ENCODE measurements at places on chromosomes 7 and 10. TPM values are rescaled to one million over a fixed set of nuclear protein-coding genes. Genes with fewer than 3 reads are reported as not detected.
A peak's percentile ranks its signal among the peaks of the same experiment; 100 is the strongest.

DNA sequence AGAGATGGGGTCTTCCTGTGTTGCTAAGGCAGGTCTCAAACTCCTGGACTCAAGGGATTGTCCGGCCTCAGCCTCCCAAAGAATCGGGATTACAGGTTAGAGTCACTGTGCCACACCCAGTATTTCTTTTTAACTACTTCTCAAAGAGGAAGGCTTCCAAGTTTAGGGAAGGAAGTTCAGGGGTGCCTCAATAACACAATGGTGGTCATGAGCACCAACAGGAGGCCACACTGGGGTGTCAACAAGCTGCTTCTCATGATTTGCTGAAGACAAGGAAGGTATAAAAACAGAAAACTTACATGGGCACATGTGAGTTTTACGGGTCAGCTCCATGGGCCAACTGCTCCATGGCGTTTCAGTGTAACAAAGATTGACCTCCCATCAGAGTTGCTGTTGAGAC lies 160.5 kb downstream of the TNS3 start:
- DNase-seq, result no peak

- no peak for DNase-seq
Observed at GRCh38 chr10:127570036-127570435, 20.9 kb downstream of the NPS start.

Gene LEP
- not detected for total RNA-seq

DNA sequence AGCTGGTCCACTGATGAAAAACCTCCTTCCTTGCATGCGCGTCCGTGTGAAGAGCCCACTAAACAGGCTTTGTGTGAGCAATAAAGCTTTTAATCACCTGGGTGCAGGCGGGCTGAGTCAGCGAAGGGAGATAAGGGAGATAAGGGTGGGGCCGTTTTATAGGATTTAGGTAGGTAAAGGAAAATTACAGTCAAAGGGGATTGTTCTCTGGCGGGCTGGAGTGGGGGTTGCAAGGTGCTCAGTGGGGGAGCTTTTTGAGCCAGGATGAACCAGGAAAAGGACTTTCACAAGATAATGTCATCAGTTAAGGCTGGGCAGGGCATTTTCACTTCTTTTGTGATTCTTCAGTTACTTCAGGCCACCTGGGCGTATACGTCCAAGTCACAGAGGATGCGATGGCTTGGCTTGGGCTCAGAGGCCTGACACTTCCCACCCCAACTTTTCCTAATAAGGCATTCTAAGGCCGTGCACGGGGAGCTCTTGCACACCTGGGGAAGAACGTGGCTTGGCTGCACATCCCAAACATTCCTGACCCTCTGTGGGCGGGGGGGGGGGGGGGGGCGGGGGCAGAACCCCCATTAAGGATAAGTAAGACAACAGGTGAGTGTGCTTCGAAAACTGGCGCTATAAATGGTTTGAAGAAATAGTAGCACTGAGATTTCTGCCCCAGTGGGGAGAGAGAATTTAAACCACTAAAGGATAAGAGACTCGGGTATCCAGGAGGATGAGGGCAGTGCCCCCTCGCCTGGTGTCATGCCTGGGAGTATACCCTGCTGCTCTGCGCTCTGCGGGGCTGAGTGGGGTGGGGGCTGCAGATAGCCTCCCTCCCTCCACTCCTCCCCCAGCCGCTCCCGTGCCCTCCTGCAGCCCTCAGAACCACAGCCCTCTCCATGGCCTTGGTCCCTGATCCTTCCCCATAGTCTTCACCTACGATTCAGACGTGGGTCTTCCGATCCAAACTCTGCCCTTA lies 217.6 kb downstream of the MLLT10 start:
- DNase-seq, result peak; percentile 51

DNA sequence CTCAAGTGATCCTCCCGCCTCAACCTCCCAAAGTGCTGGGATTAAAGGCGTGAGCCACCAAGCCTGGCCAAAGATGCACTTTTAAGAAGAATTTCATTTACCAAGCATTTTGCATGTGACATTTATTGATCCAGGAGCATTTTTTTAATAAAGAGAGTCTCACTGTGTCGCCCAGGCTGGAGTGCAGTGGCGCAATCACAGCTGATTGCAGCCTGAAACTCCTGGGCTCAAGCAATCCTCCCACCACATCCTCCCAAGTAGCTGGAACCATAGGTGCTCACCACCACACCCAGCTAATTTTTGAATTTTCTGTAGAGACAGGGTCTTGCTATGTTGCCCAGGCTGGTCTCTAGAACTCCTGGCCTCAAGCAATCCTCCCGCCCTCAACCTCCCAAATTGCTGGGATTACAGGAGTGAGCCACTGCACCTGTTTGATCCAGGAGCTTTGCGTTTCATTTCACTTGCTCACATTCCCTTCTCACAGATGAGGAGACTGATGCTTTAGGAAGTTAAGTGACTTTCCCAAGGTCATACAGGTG lies 4.4 kb upstream of the TBL2 start:
- DNase-seq, result no peak

- no peak for DNase-seq
Observed at GRCh38 chr7:42106562-42106961, 130.4 kb downstream of the GLI3 start.

Gene BICC1
- total RNA-seq, result not detected

Gene NUTM2A
- not detected for total RNA-seq

DNA sequence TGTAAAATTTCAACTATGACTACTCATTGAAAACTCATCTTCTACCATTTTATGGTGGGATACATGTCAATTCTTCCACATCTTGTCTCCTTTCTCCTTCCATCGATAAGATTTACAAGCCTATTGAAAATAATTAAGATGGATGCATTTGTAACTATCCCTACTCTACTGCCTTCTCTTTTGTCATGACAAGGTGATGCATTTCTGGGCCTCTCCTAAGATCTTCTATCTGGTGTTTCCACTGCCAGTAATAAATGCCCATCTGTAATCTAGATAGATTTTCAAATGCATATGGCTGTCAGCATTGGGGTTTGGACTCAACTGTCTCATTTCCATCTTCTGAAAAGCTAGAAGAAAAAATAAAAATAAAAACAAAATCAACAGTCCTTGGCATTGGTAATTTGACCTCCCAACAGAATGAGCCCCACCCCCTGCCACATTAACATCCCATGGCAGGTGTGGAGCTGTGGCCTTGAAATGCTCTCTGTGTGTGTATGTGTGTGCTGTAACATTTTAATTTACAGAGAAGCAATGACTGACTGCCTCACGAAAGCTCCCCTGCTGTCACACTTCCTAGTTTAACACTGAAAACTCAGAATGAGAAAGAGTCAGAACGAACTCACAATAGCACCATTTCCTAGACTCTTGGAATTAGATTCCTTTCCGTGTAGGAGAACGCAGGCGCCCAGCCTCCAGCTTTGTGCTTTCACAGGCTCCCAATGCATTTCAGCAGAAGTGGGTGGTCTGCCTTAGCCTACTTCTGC lies 74.2 kb downstream of the RHOBTB1 start:
- DNase-seq, result no peak

DNA sequence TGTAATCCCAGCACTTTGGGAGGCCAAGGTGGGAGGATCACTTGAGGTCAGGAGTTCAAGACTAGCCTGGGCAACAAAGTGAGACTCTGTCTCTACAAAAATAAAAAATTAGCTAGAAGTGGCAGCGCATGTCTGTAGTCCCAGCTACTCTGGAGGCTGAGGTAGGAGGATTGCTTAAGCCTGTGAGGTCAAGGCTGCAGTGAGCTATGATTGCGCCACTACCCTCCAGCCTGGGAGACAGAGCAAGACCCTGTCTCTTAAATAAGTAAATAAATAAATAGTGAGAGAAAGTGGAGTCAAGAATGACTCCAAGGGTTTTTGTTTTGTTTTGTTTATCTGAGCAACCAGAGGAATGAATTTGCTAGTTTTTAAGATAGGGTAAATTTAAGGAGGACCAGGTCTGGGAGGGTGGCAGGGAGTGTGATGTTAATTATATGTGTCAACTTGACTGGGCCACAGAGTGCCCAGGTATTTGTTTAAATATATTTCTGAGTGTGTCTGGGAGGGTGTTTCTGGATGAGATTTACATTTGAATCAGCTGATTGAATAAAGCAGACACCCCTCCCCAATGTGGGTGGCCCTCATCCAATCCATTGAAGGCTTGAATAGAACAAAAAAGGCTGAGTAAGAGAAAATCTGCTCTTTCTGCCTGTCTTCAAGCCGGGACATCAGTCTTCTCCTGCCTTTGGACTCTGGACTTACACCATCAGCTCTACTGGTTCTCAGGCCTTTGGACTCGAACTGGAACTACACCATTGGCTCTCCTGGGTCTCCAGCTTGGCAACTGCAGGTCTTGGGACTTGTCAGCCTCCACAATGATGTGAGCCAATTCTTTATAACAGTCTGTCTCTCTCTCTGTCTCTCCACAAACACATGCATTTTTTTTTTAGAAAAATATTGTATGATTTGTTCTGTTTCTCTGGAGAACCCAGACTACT lies 23.5 kb downstream of the IMPDH1 start:
- DNase-seq, result no peak

- DNase-seq, result no peak
Observed at GRCh38 chr7:26444555-26444954, 152.9 kb downstream of the SNX10 start.

Gene NPM3
- 175 TPM for total RNA-seq

Gene ZNF488
- not detected for total RNA-seq

DNA sequence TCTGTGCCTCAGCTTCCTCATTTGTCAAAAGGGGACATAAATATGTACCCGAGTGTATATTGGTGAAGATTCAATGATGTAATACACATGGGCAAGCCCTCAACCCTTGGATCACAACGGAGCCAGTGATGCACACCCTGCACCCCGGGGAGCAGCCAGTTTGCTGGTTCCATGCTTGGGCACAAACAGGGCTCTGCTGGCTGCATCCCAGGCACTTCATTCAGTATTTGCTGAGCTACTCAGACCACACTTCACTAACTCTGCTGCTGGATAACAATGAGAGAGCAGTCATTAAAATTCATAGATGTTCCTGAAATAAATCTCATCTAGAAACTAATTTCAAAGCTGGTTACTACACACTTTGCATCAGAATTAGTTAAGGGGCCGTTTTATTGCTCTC lies 72.0 kb downstream of the SCRN1 start:
- no peak for DNase-seq
